ENCODE measurements at places on chromosomes 6 and 20.

GRCh38 chr6:155970876-155971708, 515.5 kb upstream of the NOX3 start:
- DNase-seq = no peak

DNA sequence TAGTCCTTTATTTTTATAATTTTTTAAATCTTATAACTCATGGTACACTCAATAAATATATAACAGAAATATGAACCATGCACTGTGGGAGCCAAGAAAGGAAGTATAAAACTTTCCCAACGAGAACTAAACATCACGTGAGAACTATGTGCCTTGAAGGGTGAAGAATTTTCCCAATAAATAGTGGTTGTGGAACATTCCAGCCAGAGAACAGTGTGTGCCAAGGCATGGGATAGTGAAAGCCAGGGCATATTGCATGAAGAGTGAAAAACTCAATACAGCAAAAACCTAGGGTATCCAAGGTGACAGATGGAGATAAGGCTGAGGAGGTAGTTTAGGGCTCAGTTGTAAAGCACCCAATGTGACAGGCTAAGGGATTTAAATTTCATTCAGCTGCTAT, 86.1 kb downstream of the SIM1 start:
- DNase-seq = no peak

DNA sequence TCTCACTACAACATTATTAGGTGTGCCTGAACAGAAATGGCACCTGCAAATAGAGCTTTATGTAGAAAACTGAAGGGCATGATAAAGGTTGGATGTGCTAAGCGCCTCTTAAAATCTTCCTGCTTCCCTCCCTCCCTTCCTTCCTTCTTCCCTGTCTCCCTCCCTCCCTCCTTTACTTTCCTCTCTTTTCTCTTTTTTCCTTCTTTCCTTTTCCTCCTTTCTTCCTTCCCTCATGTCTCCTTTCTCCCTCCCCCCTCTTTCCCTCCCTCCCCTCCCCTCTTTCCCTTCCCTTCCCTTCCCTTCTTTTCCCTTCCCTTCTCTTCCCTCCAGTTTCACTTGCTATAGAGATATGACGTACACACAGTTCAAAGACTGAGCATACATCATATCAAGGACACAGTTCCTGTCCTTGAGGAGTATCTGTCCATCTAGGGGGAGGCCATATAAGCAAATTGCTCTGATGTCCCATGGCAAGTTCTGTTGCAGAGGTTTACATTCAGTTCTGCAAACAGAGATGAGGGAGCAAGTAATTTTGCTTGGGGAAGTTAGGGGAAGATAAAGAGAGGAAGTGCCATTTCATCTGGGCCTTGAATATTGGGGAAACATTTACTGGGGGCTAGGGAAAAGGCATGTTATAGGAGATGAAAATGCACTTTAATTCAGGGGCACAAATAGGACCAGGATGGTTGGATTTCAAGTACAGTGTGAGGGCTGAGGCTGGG, 79.0 kb upstream of the EEF1E1 start:
- DNase-seq = no peak

GRCh38 chr20:49245921-49246740, 26.9 kb downstream of the DDX27 start:
- peak; percentile 86 for DNase-seq

- DNase-seq = no peak
Observed at GRCh38 chr6:10531503-10531902, 10.4 kb downstream of the GCNT2 start.

- DNase-seq = peak; percentile 9
Observed at GRCh38 chr20:52060794-52061714, 130.5 kb downstream of the ZFP64 start.

GRCh38 chr6:78347191-78347916, 520.0 kb upstream of the IRAK1BP1 start:
- no peak for DNase-seq

DNA sequence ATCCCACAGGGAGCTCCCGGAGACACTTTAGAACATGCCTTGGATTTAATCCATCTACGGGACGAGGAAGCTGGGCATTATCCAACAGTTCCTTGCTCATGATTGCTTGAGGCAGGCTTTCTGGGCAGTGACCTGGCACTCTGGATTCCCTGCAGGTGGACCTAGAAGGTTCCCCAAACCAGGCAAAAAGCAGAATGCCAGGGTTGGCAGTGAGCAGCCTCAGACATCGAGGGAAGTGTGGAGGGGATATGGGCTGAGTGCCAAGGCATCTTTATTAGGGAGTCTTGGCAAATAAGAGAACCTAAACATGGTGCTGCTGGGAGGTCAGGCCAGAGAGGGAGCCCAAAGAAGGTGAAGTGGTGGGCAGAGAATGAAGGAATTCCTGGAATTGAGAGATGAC, 158.5 kb downstream of the CD83 start:
- no peak for DNase-seq

Data from RKO (cell line).